Ecto neural progenitor cell (in vitro differentiated cells): ENCODE measurements at places on chromosomes 5 and 9.
A peak's percentile ranks its signal among the peaks of the same experiment; 100 is the strongest.

DNA sequence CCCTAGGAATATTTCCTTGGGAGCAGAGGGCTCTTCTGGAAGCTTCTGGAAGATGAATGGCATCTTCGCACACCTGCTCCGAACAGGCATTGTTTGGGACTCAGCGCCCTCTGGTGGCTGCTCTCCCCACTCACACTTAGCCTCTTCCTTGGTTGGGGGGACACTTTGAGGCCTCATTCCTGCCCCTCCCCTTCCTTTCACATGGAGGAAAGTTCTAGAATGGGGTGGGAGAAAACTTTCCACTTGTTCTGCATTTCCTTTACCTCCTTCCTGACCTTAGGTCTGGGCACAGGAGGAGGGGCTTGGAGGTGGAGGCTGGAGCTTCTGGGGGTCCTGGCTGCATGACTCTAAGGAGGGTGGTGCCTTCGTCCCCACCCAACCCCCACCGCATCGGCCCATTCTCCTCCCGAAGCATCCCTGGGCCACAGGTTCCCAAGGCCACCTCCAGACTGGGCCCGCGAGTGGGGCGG lies 19.3 kb upstream of the SMIM32 start:
- DNase-seq: peak; percentile 70

GRCh38 chr5:16461026-16461425 lies 4.6 kb downstream of the ZNF622 start:
- DNase-seq: no peak

DNA sequence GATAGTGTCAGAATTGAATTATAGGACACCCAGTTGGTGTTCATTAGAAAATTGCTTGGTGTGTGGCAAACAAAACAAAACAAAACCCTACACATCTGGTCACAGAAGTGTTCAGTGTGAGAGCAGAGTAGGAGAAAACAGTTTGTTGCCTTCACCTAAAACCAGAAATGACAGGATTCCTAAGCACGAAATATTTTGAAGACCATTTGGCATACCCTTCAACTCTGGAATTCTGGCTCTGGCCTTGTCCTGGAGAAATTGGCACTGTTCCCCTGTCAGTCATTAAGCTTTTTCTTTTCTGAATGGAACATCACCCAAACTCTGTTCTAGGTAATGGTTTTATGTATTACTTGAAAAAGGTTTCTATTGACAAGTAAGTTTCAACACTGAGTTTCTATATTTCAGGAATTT lies 110.2 kb upstream of the PCA3 start:
- DNase-seq: no peak

DNA sequence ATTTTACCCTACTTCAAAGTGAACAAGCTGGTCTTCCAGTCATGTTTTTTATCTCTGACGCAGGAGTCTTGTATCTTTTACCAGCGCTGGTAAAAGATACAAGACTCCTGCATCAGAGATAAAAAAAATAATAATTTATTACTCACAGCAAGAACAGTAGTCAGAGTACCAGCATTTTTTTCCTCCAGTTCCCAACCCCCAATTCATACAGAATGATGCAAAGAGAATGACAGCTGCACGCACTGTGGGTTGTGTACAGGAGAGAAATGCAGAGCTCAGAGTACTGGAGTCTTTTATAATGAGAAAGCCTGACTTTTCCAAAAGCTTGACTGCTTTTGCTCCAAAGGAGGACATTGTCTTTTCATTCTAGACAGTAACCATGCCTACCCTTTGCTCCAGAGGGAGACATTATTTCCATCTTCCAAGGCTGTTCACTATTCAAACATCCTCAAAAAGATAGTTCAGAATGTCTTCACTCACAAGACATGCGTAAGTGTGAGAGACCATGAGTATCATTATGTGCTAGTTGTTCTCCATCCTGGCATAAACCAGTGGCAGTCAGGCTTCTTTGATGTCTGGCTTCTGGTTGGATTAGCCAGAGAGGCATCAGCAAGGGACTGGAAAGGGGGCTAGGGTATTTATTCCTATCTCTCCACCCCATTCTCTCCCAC lies 14.3 kb upstream of the RANBP6 start:
- DNase-seq: no peak

DNA sequence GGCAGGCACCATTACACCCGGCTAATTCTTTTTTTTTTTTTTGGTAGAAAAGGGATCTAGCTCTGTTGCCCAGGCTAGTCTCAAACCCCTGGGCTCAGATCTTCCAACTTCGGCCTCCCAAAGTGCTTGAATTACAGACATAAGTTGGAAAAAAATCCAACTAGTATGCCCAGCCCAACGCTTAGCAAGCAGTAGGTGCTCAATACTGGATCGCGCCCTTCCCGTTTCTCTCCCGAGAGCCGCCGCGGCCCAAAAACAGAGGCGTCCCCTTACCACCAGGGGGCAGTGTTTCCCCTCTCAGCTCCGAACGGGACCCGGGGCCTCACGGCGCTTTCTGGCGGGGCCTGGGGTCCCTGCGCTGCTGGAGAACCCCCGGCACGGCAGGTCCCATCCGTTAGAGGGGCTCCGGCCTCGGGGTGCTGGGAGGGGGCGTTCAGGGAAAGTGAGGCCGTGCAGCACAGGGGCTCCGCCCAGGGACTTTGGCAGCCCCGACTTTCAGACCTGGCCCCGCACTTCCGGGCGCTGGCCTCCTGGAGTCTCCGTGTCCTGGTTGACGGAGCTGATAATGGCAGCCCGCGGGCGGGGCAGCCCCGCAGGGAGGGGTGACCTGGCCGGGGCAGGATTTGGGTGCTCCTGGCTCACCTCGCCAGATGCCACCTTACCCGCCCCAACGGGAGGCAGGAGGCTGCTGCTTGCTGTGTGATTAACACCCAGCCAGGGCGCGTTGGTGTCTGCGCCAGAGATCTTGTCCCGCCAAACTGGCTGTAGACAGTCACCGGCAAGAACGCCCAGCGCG lies 15.2 kb downstream of the PTGES start:
- peak; percentile 93 for DNase-seq

- DNase-seq: no peak
These were observed 1189.4 kb downstream of the EFNA5 start for GRCh38 chr5:106481374-106481773.

GRCh38 chr5:35185518-35185917 lies 44.8 kb downstream of the PRLR start:
- DNase-seq: no peak

DNA sequence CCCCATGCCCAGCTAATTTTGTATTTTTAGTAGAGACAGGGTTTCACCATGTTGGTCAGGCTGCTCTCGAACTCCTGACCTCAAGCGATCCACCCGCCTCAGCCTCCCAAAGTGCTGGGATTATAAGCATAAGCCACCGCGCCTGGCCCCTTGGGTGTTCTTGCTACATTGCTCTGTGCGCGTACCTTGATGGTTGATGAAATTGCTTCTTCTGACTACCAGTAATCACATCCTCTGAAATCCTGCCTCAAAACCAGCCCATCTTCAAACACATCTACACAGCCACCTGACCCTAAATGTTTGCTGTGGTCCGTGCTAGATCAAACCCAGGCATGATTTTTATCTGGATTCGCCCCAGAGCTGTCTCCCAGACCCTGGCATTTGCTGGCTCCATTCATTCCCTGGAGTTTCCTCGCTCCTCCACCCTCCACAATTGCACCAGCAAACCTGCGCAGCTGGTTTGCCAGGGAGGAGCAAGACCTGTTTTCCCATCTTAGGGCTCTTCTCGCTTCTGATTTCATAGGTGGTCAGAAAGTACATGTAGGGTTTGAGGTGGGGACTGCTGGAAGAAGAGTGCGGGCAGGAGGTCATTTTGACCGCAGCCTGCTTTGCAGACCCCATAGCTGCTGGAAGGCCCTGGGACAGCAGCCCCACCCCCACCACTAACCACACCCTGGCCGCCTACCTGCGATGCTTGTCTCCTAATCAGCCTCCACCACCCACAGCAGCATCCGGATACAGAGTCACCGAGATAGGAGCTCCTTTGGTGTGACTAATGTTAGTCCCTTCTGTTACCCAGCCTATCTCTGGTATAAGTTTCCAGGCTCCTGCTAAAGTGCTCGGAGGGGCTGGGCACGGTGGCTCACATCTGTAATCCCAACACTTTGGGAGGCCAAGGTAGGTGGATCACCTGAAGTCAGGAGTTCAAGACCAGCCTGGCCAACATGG lies 22.7 kb downstream of the SWI5 start:
- DNase-seq: no peak

DNA sequence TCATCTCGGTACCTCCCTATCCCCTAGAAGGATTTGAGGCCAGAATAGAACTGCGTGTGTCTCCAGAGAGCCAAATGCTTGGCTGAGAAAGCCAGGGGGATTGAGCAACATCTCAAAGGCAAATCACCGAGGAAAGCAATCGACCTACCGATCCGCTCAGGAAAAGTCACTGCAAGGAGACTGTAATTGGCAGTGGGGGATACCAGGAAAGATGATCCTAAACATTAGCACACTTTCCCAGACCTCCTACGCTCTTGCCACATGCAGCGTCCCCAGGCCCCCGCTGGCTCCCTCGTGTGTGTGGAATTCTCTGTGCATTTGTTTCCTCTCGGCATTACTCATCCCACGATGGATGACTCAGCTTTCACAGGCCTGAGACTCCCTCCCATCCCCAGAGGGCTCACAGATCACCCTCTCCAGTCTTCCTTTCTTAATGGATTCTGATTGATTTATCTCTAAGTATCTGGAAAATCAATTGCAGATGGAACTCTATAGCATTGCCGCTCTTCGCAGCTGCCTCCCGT lies 82.2 kb upstream of the ICE1 start:
- DNase-seq: peak; percentile 73

DNA sequence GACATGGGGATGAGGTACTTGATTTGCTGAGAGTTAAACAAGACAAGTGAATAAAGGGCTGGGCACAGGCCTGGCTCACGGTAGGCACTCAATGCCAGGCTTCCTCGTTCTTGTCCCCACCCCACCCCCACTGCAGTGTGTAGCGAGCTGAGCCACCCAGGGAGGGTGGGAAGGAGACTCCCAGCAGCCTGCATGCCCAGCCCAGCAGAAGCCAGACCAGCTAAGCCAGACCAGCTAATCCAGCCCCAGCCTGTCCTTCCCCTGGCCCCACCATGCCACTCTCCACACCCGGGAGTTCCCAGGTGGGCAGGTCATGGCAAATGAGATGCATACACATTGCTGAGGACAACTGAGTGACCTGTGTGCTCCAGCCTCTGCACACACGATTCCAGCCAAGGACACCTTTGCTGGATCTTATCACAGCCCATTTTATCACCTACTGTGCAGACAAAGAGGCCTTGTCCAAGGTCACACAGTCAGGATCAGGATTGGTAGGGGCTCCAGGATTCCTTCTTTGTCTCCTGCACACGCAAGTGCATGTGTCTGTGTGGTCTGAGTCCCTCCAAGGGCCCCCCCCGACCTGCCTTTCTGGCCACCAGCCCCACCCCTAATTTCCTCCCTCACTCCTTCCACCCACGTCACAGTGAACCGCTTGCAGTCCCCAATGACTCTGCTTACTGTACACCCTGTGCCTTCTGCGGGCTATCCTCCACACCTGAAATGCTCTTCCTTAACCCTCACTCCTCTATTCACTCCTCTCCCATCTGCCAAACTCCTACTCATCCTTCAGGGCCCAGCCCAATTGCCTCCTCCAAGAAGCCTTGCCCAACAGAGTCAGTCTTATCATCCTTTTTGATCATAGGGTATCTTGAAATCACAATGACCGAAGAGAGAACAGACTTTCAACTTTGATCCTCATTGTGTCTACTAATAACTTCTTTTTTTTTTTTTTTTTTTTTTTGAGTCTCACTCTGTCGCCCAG lies 26.6 kb downstream of the DUSP1 start:
- no peak for DNase-seq

GRCh38 chr9:131625790-131626670 lies 80.7 kb downstream of the PRRT1B start:
- DNase-seq: no peak

GRCh38 chr9:131330814-131331600 lies 41.5 kb downstream of the PLPP7 start:
- DNase-seq: peak; percentile 84

GRCh38 chr5:170861917-170862766 lies at the start of gene RANBP17:
Gene RANBP17 (plus strand): TSS chr5:170862018.
- peak; percentile 81 for DNase-seq

GRCh38 chr9:82134010-82134409 lies 145.4 kb downstream of the SPATA31D1 start:
- no peak for DNase-seq

- DNase-seq: no peak
These were observed 25.5 kb upstream of the SLC6A19 start for GRCh38 chr5:1175801-1176472.

- DNase-seq: no peak
These were observed 23.9 kb downstream of the PIK3R1 start for GRCh38 chr5:68239487-68239886.

- DNase-seq: no peak
These were observed 81.8 kb downstream of the ARSB start for GRCh38 chr5:78903353-78903752.

- no peak for DNase-seq
These were observed 159.2 kb upstream of the GNA14 start for GRCh38 chr9:77807281-77807683.

- DNase-seq: no peak
These were observed 290.1 kb downstream of the AGTPBP1 start for GRCh38 chr9:85451680-85452079.

DNA sequence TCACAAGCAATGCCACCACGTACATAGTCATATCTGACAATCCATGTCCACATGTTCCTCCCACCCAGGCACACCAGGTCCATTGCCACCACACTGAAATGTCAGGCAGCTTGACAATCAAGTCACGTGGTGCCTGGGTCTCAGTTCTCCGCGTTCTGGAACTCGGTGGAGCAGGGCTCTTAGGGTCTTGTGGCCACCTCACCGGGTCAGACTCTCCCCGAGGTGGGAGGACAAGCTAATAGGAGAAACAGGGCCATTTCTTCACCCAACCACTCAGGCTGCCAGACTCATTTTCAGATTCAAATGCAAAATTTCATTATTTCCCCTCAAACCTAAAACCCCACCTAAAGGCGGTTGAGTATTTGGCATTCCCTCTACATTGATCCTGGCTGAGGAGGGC lies 200.5 kb upstream of the GAS1 start:
- no peak for DNase-seq

- DNase-seq: no peak
These were observed 64.7 kb downstream of the GDA start for GRCh38 chr9:72213906-72214305.

DNA sequence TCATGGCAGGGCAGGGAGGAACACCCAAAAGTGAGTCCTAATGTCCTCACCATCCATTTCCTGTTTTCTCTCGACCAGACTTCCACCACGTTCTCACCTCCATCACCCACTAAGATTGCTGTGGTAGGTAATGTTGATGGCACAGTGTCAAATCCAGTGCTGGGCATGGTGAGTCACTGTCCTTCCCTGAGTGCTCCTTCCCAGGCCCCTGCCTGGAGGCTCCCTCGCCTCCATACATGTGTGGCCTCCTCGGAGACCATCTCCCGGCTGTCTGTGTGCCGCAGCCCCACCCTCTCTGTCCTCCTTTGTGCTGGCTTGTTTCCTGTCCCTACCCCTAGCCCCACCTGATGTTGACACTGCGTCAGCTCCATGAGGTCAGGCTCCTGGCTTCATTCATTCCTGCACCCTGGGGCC lies 177.5 kb downstream of the SYK start:
- no peak for DNase-seq

GRCh38 chr9:105842023-105842644 lies 147.8 kb downstream of the TMEM38B start:
- DNase-seq: no peak

GRCh38 chr9:125912667-125913066 lies 165.5 kb downstream of the PBX3 start:
- no peak for DNase-seq

GRCh38 chr9:76453785-76454184 lies 5.2 kb upstream of the GCNT1 start:
- no peak for DNase-seq

GRCh38 chr5:35543408-35543807 lies 74.3 kb upstream of the SPEF2 start:
- no peak for DNase-seq

GRCh38 chr5:61783481-61783880 lies 451.4 kb downstream of the ZSWIM6 start:
- no peak for DNase-seq

- DNase-seq: no peak
These were observed 1188.9 kb upstream of the C9orf72 start for GRCh38 chr9:28762167-28762566.
